ENCODE measurements at places on chromosomes 16 and 17. TPM values are rescaled to one million over a fixed set of nuclear protein-coding genes. Genes with fewer than 3 reads are reported as not detected.

Gene SLC35G6
- total RNA-seq: not detected

Gene KRTAP2-3
- total RNA-seq: not detected

Gene GLOD4
- total RNA-seq: 81.4 TPM

Gene SLC13A2
- not detected for total RNA-seq

Gene COX6A2
- not detected for total RNA-seq

Gene WSCD1
- 3.1 TPM for total RNA-seq

Gene GLIS2
- total RNA-seq: 6.3 TPM

Gene PIK3R5
- 0.35 TPM for total RNA-seq

Gene RAB37
- 0.12 TPM for total RNA-seq

Gene TMC5
- total RNA-seq: 0.43 TPM

Gene CCL1
- not detected for total RNA-seq

Gene TLCD3A
- total RNA-seq: 17.0 TPM

Gene MLKL
- total RNA-seq: 50.0 TPM
